ENCODE measurements at places on chromosomes 5 and 9.

- no peak for DNase-seq
These were observed 34.0 kb upstream of the NCS1 start for GRCh38 chr9:130138171-130138653.

- no peak for DNase-seq
These were observed 3.5 kb downstream of the USP20 start for GRCh38 chr9:129838707-129839259.

DNA sequence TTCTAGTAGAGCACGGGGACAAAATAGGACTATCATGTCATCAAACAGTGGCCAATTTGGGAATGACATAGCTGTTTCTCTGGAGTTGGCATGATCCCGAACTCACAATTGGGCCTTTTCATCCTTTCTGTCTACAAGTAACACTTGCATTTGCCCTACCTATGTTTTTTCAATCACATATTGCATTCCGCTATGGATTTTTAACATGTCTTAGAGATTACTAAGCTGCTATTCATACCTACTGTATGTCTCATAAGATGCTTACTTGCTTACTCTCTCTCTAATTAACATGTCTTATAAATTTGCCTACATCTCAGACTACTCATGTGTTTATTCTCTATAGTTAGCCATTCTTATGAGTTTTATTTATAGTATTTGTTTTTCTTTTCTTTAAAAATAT lies 341.2 kb upstream of the CTNND2 start:
- no peak for DNase-seq

- no peak for DNase-seq
These were observed 115.9 kb upstream of the LPAR1 start for GRCh38 chr9:111154081-111154562.

DNA sequence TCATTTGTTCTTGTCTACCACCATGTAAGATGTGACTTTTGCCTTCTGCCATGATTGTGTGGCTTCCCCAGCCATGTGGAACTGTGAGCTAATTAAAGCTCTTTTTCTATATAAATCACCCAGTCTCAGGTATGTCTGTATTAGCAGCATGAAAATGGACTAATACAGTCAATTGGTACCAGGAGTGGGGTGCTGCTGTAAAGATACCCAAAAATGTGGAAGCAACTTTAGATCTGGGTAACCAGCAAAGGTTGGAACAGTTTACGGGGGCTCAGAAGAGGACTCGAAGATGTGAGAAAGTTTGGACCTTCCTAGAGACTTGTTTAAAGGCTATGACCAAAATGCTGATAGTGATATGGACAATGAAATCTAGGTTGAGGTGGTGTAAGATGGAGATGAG lies 488.9 kb downstream of the ISL1 start:
- no peak for DNase-seq

DNA sequence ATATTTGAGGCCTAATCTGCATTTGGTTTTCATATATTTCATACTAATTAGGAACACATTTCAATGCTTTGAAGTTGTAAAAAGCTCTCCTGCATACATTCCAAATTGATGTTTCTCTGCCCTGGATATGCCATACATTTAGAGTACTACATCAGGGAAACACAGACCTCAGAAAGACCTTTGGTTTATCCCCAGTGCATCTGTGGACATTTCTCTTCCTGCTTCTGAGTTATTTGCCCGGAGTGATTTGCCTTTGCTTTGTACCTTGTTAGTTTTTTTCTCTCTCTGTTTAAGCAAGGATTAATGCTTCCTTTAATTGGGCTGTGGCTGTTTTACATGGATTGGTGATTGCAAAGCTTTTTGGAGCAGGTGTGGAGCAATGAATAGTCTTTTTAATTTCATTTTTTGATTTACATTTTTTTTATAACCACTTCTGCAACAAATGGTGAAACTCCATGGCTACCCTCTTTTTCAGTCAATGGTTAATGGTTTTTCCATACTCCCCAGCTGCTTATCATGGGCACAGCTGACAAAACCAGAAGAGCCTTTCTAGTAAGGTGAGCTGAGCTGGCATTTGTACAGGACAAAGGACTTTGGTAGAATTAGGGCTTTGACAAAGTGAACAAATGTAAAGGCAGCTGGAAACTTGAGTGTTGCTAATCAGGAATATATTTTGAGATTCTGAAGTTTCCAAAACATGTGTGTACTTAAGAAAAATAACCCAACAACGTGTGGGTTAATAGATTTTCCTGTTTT lies 54.2 kb downstream of the ZSWIM6 start:
- DNase-seq, result no peak

- DNase-seq, result no peak
These were observed 50.7 kb upstream of the UBAC1 start for GRCh38 chr9:136011703-136012496.

- no peak for DNase-seq
These were observed 267.2 kb upstream of the ACO1 start for GRCh38 chr9:32117291-32117690.

DNA sequence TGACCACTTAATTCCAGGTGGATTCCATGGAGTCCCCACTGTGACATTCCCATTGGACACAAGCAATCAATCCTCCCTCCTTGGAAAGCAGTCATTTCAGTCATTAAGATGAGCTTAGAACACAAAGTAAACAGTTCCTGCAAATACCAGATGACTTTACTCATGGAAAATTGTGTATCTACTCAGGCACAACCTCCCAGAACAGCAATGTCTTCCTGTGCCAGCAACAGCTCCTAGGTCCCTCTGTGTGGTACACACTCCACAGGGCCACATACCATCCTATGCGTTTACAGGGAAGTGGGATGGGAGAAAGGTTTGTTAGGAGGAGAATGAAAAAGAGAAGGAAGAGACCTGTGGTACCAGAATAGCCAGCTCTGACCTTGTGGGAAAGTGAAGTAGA lies 53.7 kb downstream of the MTMR12 start:
- DNase-seq, result no peak

DNA sequence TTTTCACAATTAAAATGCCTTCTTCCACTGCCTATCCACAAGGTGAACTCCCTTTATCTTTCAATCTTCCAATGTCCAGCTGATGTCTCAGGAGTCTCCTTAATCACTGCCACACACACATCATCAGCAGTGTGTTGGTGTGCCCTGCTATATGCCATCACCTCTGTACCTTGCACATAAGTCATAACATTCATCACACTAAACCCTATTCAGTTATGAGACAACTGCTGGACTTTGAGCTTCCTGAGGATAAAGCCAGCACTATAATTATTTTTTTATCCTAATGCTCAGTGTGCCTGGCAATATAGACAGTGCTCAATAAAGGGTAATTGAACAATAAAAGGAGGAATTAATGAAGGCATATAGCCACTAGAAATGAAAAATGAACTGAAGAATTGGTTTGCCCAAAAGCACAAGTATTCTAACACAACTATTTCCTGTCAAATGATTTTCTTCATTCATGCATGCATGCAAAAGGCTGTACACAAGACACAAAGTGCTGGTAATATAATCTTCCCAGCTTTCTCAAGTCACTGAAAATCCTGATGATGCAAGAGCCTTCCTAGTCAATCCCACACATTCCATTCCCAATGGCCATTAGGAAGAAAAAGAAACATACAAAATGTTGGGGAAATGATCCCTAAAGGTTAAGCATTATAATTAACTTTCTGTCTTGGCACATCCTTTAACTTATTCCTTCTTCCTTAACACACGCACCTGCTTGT lies 32.4 kb downstream of the LPAR1 start:
- no peak for DNase-seq

DNA sequence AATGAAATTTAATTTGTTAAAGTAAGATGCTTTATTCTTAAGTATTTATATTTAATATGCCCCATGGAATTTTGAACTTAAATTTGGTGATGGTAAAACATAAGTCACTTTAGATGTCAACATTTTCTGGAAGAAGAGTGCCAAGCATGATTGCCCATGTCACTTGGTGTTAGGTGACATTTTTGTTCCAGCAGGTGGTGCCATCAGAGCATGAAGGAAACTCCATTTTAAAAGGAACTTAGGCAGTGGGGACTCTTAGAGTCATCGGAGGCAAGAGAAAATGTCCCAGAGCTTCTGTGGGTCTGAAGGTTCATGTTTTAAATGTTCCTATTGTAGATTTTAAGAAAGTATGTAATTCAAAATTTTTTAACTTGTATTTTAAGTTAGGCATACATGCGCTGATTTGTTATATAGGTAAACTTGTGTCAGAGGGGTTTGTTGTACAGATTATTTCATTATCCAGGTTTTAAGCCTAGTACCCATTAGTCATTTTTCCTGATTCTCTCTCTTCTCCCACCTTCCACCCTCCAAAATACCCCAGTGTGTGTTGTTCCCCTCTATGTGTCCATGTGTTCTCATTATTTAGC lies 789.3 kb downstream of the SEMA5A start:
- no peak for DNase-seq

GRCh38 chr5:88698290-88698689 lies 184.7 kb downstream of the MEF2C start:
- DNase-seq, result no peak

Data from activated naive CD4-positive, alpha-beta T cell (primary cell).